ENCODE measurements at places on chromosomes 4 and X.

DNA sequence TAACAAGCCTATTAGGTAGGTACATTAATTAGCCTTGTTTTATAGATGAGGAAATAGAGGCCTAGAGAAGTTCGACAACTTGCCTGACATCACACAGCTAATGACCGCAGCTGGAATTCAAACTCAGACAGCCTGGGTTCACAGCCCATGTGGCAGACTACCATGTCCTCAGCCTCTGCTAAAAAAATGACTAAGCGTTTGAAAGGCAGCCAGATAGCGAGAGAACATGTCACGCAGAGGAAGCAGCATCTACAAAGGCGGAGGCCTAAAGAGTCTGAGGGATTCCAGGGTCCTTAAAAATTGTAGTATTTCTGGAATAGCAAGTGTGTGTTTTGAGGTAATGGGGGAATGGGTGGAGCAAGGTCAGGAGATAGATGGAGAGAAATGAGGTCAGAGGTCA, 33.2 kb upstream of the BMP15 start:
- DNase-seq, result no peak

DNA sequence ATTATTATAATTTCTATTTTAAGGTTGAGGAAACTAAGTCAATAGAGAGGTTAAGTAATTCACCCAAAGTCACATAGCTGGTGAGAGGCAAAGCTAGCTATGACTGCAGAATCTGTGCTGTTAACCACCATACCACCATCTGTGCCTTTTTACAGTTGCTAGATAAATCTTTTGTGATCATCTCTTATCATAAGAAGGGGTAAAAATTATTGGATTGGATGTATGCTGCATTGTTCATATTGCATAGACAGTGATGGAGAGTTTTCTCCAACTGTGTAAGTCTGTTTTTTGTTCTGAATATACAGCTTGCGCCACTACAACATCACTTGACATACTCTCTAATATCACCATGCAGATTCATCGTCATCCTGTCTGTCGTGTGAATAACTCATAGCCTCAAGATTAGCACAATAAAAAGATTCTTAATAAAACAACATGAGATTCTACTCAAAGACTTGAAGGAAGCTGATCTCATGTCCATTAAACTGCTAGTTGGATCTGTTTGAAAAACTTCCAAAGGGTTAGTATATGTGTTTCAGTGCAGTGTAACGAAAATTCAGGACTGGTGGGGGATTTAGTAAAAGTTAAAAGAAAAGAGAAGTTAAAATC, 495.9 kb downstream of the SPRY1 start:
- DNase-seq, result no peak

GRCh38 chrX:31227250-31227649, 155.4 kb upstream of the FTHL17 start:
- DNase-seq, result no peak

DNA sequence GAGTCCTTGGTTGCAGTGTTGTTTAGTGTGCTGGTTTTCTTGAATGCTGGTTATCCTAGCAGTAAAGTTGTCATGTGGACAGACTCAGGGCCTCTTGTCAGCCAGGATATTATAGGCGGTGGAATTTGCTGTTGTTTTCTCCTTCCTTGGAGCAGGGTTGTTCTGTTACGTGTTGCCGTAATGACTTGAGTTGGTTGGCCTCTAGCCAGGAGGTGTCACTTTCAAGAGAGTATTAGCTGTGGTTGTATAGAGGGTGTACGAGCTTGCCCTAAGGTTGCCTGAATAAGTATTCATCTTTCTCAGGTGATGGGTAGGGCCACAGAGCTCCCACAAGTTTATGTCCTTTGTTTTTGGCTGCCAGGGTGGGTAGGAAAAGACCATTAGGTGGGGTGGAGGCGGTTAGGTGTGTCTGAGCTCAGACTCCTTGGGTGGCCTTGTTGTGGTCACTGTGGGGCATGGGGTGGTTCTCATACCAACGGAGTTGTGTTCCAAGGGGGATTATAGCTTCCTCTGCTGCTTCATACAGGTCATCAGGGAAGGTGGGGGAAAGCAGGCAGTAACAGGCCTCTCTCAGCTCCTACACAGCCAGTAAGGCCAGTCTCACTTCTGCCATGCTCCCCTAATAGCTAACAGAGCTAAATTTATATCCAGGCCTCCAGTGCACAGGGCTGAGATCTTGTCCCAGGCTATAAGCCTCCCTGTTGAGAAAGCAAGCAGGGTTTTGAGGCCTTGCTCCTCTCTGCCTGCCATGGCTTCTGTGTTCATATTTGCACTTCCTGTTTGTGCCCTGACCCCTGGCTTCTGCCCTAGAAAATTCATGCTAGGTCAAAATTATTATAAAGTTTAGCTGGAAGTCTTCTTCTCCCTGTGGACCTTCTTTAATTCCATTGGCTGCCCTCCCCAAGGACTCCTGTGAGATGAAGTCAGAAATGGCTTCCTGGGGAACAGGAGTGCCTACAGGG, 594.7 kb downstream of the RAPGEF2 start:
- DNase-seq, result no peak

DNA sequence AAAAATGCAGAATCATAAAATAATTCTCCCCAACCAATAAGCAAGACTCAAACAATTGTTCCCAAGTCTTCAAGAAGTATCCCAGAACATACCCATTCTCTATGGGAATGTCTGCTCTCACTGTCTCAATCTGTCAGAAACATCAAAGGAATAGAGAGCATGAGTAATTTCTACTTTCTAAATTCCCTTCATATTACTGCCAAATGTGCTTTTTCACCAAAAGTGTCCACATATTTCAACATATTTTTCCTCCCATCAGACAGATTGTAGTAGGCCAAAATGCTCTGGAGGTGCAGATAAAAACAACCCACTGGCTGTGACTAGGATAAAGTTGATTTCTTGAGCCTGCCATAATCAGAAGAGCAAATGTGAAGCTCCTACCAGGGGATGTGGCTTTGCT, 692.0 kb upstream of the FAM241A start:
- no peak for DNase-seq

GRCh38 chrX:24207826-24208225, 58.3 kb downstream of the ZFX start:
- DNase-seq, result no peak

DNA sequence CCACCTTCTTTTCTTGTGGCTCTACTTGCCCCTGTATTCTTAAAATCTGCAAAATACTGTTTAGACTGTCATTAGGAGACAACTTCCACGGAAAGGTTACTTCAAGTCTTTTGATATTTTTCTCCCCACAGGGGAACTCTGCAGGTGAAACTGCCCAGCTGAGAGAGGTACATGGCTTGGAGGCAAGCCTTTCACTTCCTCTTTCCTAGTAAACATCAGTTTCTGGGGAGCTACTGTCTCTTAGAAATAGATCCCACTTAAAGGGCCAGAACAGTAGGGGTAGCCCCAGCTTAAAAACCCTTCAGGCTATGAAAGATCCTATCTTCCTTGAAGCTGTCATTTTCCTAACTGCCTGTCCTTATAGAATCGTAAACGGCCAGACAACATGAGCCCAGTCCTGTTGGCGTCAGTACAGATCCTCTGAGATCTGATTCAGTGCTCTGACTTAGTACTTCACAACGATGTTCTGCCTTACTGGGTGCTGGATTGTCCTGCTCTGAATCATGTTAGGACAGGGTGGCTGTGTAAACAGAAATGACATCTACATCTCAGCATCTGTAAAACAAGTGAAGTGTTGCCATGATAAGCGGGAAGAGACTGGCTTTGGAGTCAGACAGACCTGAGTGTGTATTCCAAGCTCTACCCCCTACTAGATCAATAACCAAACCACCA, 102.1 kb downstream of the ITIH6 start:
- DNase-seq, result no peak

DNA sequence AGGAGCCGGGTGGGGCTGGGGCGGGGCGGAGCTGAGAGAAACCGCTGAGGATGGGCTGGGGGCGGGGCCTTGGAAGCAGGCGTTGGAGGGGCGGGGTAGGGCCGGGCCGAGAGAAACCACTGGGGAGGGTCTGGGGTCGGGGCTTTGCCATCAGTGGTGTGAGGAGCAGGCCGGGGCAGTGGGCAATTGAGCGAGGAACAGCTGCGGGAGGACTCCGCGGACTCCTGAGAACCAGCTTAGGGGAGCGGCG, 1.3 kb upstream of the EOLA2 start:
- DNase-seq, result no peak

DNA sequence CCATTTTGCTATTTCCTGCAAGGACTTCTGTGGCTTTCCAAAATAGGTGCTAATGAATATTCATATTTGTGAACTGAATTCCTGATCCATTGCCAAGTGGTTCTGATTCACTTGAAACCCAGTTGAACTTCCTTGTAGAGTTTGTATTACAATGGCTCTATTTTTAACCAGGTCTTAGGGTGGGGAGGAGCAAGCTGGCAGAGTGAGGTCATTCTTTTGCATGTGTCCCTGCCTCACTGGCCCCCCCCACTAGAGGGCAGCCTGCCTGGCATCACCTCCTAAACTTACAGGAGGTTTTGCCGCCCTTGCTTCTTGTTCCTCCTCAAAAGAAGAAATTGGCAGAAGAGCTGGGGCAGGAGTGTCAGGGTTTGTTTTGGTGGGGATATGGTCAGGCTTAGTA, 10.5 kb downstream of the PTTG2 start:
- DNase-seq, result no peak

- no peak for DNase-seq
These were observed 93.8 kb downstream of the INPP4B start for GRCh38 chr4:142752202-142752786.

- no peak for DNase-seq
These were observed 26.5 kb downstream of the HAND2 start for GRCh38 chr4:173503330-173504180.
